ENCODE measurements at places on chromosomes 2 and 18. TPM values are rescaled to one million over a fixed set of nuclear protein-coding genes. Genes with fewer than 3 reads are reported as not detected.

DNA sequence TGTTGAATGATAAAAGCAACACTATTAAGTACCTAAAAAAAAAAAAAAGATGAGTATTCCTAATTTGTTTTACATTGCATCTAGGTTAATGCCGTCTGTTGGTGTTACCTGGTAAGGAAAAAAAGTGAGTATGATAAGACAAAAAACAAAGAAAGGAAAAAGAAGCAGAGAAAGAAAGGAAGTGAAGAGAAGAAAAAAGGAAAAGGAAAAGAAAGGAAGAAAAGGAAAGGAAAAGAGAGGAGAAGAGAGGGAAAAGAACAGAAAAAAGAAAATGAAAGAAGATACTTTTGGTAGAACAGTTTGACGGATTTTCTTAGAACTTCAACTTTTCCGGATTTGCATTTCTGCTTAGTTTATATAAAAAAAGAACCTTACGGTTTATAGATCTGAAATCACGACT is 387.9 kb downstream of the METTL4 start:
- no peaks in the 10 kb centered on the region for H3K36me3 ChIP-seq
- no peaks in the 10 kb centered on the region for H3K4me1 ChIP-seq
- H3K4me3 ChIP-seq, result no peak overlapping the region
- peaks cover 12% of the 10 kb centered on the region for H3K27me3 ChIP-seq

DNA sequence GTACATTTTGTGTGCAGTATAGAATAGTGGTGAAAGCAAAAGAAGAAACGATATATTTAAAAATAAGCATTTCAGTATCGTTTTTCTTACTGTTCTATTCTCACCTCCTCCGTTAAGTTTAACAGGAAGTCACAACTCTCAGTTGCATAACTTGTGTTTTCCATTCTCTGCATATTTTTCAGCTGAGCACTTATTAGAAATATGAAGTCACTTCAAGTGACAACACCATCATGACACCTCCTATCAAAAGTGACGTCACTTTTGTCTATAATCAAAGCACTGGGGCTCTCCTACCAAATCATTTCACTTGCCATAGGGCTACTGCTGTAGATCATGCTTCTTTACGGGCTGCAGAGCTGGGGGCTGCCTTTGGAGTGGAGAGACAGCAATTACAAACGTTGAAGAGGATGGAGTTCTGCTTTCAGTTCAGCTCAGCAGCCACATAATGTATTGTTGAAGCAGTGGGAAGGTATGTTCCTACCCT is 36.3 kb downstream of the STAT4 start:
- peaks cover 2% of the 10 kb centered on the region for H3K36me3 ChIP-seq
- H3K27ac ChIP-seq, result peak overlapping the region; percentile 86
- peak overlapping the region; percentile 64 for H3K4me3 ChIP-seq

DNA sequence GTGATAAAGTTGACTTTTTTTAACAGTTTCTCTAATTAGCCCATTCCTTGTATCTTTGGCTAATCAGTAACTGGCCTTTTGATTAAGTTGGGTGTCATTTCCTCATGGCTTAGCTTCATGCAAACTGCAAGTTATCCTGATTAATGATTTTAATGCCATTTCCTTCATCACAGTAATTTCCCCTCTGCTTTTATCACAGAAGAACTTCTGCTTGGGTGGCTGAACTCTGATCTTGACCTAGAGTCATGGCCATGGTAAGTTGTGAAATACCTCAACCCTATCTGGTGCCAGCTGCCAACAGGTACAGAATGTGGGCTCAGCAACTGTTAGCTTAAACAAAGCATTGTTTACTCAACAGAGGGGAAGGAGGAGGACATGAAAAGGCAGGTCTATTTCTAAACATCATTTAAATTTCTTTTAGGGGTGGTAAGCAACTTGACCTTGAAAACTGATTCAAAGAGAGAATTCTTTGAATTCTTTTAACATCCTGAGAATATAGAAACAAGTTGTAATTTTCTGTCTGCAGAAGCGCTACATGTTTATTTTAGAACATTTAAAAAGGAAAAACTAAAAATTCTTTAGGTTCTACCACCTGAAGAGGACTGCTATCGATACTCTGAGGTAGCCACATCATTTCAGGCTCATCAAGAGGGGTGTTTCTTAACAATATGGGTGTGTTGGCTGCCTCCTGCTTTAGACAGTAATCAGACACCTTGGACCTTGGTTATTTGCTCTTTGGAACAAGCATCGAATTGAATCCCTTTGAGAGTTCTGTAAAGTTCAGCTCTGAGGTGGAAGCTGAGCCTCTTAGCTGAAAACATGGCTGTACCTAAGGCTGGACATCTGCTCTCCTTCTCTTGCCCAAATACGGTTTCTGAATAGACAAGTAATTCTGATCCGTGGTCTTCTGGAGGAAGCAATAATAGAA is 39.7 kb downstream of the ANXA4 start:
- H3K4me1 ChIP-seq, result peaks cover 8% of the 10 kb centered on the region
- H3K27ac ChIP-seq, result no peak overlapping the region
- DNase-seq, result no peak
- no peaks in the 10 kb centered on the region for H3K27me3 ChIP-seq
- no peak overlapping the region for H3K4me3 ChIP-seq
- H3K36me3 ChIP-seq, result peaks cover 6% of the 10 kb centered on the region

DNA sequence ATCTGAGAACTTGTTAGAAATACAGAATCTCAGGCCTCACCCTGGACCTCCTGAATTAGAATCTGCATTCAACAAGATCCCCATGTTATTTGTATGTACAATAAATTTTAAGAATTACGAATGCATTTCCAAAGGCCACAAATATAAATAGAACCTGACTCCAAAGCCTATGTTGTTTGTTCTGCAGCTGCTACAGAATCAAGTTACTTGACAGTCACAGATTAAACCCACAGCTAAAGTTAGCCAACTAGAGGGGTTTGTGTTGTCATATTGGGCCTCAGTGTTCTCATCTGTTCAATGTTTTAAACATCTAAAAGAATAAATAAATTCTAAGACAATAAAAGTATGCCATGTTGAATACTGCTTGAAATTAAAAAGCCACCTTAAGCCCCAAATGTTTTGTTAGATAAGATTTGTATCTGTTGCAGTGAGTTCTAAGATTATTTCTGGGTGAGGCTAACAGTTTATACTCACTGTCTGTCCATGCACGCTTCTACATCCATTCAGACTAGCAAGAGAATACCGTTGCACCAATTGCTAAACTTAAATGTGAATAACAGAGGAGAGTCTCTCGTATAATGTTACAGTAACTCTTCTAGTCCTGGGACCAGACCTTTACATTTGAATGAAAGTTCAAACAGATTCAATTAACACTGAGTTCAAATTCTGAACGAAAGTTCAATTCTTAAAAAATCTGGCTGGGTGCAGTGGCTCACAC is 200.4 kb downstream of the MEMO1 start:
- H3K4me3 ChIP-seq, result no peak overlapping the region
- DNase-seq, result no peak
- peaks cover 12% of the 10 kb centered on the region for H3K4me1 ChIP-seq
- peaks cover 5% of the 10 kb centered on the region for H3K27me3 ChIP-seq
- no peaks in the 10 kb centered on the region for H3K36me3 ChIP-seq
- peak overlapping the region; percentile 87 for H3K27ac ChIP-seq

DNA sequence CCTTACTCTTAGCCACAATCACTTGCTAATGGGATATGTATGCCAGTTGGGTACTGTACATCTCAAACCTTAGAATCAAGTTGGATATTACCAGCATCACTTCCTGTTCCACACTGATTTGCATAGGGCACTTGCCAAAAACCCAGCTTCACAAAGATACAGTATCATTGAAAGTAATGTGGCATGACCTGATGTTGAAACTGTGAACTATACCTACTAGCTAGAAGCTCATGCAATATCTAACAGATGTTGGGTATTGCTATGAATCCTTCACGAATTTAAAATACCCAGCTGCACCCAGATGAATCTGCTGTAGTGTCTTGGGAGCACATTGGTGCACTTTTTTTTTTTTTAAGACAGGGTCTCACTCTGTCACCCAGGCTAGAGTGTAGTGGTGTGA is 6.5 kb upstream of the STAMBP start:
- peaks cover 8% of the 10 kb centered on the region for H3K4me1 ChIP-seq
- peak overlapping the region; percentile 75 for H3K27ac ChIP-seq
- H3K4me3 ChIP-seq, result no peak overlapping the region
- H3K27me3 ChIP-seq, result peaks cover 11% of the 10 kb centered on the region

GRCh38 chr2:104501342-104501741 is 352.6 kb upstream of the POU3F3 start:
- DNase-seq, result no peak
- no peak overlapping the region for H3K4me3 ChIP-seq
- no peaks in the 10 kb centered on the region for H3K27me3 ChIP-seq
- no peaks in the 10 kb centered on the region for H3K36me3 ChIP-seq
- H3K4me1 ChIP-seq, result no peaks in the 10 kb centered on the region
- H3K27ac ChIP-seq, result no peak overlapping the region

GRCh38 chr18:55235094-55235461 is 275.8 kb upstream of the CCDC68 start:
- H3K36me3 ChIP-seq, result no peaks in the 10 kb centered on the region
- peaks cover 2% of the 10 kb centered on the region for H3K4me1 ChIP-seq
- no peak for DNase-seq
- H3K4me3 ChIP-seq, result no peak overlapping the region

GRCh38 chr2:163474319-163474744 is 261.5 kb downstream of the FIGN start:
- H3K27me3 ChIP-seq, result no peaks in the 10 kb centered on the region
- no peaks in the 10 kb centered on the region for H3K36me3 ChIP-seq
- no peak for DNase-seq
- no peak overlapping the region for H3K4me3 ChIP-seq
- H3K27ac ChIP-seq, result no peak overlapping the region
- no peaks in the 10 kb centered on the region for H3K4me1 ChIP-seq

DNA sequence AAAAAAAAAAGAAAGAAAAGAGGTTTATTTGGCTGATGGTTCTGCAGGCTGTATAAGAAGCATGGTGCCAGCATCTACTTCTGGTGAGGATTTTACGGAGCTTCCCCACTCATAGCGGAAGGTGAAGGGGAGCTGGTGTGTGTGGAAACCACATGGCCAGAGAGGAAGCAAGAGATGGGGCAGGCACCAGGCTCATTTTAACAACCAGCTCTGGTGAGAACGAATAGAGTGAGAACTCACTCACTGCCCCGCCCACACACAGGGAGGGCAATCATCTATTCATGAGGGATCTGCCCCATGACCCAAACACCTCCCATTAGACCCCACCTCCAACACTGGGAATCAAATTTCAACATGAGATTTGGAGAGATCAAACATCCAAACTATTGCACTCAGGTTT is 68.5 kb downstream of the MOGAT1 start:
- H3K4me1 ChIP-seq, result peaks cover 4% of the 10 kb centered on the region
- H3K36me3 ChIP-seq, result peaks cover 2% of the 10 kb centered on the region
- H3K4me3 ChIP-seq, result no peak overlapping the region
- H3K27me3 ChIP-seq, result peaks cover 50% of the 10 kb centered on the region

DNA sequence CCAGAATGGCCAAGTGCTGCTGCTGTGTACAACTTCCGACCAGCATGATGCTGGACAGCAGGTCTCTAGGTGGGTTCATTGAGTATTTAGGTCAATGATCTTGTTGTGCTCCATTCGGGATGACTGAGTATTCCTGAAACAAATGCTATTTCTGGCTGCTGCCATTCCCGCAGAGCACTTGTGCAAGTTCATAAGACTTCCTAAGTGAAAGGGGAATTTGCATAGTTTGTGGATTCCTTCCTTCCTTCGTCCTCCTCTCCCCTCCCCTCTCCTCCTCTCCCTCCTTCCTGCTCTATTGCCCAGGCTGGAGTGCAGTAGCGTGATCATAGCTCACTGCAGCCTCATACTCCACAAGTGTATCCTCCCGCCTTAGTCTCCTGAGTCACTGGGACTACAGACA is 40.4 kb downstream of the LDLRAD4 start:
- no peak overlapping the region for H3K27ac ChIP-seq
- no peaks in the 10 kb centered on the region for H3K27me3 ChIP-seq
- H3K4me3 ChIP-seq, result no peak overlapping the region
- no peak for DNase-seq
- H3K4me1 ChIP-seq, result peaks cover 27% of the 10 kb centered on the region
- H3K36me3 ChIP-seq, result peaks cover 4% of the 10 kb centered on the region

DNA sequence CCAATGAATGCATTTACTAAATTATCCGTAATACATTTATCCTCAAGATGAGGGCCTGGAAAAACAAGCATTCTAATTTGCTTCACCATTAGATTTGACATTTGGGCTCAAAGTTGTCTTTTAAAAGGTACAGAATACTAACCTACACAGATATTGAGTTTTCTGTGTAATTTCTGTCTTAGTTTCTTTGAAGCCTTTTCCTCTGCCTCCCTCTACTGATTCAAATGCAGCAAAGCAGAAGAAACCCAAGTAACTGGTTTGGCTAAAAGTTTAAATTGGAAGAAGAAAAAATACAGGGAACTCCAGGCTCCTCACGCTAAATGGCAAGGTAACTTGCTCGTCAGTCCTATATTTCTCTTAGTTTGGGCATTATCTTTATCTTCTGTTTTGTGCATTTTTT is 53.3 kb upstream of the SLC5A7 start:
- peaks cover 17% of the 10 kb centered on the region for H3K27me3 ChIP-seq
- DNase-seq, result no peak
- no peak overlapping the region for H3K4me3 ChIP-seq
- H3K36me3 ChIP-seq, result no peaks in the 10 kb centered on the region
- H3K4me1 ChIP-seq, result peaks cover 2% of the 10 kb centered on the region

- peaks cover 56% of the 10 kb centered on the region for H3K27me3 ChIP-seq
- DNase-seq, result no peak
- no peak overlapping the region for H3K27ac ChIP-seq
These were observed 566 bp downstream of the GATA6 start for GRCh38 chr18:22169889-22170420.

- H3K27ac ChIP-seq, result peak overlapping the region; percentile 67
- H3K27me3 ChIP-seq, result no peaks in the 10 kb centered on the region
- no peak overlapping the region for H3K4me3 ChIP-seq
- peaks cover 11% of the 10 kb centered on the region for H3K4me1 ChIP-seq
- H3K36me3 ChIP-seq, result peaks cover 10% of the 10 kb centered on the region
These were observed 65.8 kb downstream of the NDUFA10 start for GRCh38 chr2:239959059-239959971.

Gene NCKAP5
- total RNA-seq, result not detected

Gene SLC11A1
- 23.9 TPM for total RNA-seq

DNA sequence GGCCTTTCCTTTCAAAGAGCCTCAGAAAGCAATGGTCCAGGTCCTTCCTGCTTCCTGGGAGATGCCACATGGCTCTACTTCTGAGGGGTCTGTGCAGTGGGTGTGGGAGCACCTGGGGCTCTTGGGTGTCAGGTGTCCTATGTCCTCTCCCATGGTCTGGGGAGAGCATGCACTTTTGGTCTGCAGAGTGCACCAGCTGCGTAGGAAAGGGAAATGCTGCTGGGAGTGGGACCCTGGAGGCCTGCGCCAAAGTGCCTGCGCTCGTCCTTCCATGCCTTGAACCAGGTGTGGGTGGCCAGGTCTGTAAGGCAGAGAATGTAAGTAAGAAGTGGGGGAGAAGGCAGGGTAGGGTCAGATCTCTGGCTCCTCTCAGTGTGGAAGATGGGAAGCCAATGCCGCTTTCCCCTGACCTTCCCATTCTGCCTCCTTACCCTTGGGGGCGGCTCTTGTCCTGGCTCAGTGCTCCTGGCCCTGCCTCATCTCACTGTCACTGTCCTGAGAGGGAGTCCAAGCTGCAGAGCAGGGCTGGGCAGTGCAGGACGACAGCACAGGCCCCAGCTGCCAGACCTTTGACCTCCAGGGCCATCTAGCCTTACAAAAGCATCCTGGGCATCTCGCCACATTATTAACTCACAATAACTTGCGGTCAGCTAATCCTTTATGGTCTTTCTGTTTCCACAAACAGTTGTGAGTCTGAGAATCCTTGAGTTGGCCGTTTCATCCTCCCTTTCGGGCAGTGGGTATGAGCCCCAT is 6.6 kb upstream of the PROM2 start:
- H3K27me3 ChIP-seq, result peaks cover 13% of the 10 kb centered on the region
- DNase-seq, result no peak
- H3K36me3 ChIP-seq, result no peaks in the 10 kb centered on the region
- H3K4me3 ChIP-seq, result no peak overlapping the region
- no peaks in the 10 kb centered on the region for H3K4me1 ChIP-seq
- no peak overlapping the region for H3K27ac ChIP-seq
